Fibroblast of skin of left quadriceps (primary cell): ENCODE measurements at places on chromosomes 12 and 14.
A peak's percentile ranks its signal among the peaks of the same experiment; 100 is the strongest.

- no peak for DNase-seq
Measured at GRCh38 chr14:82536566-82536965, 1002.9 kb upstream of the SEL1L start.

DNA sequence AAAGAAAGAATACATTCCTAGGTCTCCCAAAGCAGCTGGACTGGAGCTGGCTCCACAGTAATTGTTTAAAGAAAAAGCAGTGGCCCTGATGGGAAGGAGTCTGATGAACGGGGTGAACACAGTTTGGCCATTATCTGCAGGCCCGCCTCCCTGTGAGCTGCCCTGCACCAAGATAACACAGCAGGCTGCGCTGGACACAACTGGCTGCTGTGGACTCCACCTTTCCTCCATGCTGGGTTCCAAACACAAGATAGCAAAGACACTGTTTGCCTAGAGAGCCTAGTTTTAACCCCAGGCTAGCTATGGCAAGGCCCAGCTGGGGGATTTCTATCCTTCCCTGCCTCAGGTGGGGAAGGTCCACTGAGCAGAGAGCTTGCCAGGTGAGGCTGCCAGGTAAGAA lies 34.6 kb downstream of the ZFP36L1 start:
- no peak for DNase-seq

GRCh38 chr12:48192861-48193260 lies 9.4 kb downstream of the CCDC184 start:
- no peak for DNase-seq

DNA sequence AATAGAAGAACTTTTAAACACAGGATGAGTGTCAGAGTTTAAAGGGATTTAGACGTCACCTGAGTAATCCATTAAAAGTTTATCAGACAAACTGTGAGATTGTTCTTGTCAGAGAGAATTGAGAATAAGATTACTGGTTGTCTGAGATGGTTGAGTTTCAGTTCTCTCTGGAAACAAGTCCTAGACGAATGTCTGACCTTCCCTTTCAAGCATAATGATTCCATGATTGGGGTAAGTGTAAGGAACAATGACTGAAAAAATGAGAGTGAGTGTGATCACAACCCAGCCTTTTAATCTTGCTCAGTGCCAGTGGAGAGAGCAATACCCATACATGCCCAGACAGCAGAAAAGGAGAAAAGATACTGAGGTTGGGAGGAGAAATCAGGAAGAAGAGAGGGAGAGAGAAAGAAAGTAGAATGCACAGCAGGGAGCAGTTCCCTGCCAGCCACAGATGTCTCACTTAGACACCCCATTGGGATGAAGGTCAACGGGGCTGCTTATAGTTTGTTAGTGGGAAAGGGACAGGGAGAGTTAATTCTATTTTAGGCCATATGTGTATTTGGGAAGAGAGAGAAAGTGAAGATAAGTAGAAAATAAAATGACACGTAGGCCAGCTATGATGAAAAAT lies 4.3 kb downstream of the GRIP1 start:
- DNase-seq: no peak

- DNase-seq: no peak
Measured at GRCh38 chr12:132164426-132164825, 20.2 kb downstream of the NOC4L start.

DNA sequence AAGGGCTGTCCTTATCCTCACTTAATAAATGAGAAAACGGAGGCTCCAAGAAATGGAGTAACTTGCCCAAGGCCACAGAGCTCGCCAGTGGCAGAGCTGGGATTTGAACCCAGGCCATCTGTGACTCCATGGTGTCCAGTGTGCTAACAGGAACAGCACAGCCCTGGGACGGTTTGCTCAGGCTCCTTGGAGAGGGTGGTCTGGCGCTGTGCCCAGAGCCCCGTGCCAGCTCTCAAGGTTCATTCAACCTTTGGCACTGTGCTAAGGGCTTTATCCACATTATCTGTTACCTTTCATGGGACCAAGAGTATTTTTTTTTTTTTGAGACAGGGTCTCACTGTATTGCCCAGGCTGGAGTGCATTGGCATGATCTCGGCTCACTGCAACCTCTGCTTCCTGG lies 8.1 kb downstream of the DAO start:
- no peak for DNase-seq

GRCh38 chr12:91538418-91538817 lies 355.8 kb upstream of the DCN start:
- DNase-seq: no peak

DNA sequence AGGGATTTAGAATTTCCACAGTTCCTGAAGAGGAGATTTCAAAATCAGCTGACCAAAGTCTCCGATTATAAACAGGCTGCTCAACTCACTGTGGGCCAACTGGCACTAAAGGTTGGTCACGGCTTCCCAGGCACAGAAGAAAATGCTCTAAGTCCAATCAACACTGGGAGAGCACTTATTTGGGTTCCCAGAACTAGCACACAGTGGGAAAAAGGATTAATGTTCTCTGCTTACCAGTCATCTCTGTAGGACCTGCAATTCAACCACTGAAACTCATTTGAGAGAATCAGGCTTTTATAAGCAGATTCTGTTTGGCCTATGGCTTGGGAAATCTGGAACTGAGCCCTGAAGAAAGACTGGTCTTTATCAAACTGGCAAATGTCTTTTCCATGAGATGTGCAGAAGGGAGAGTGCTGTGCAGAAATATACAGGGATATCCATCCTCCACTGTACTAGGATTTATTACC lies 49.4 kb downstream of the ABCC9 start:
- DNase-seq: no peak

GRCh38 chr14:66426451-66426850 lies 59.7 kb upstream of the CCDC196 start:
- no peak for DNase-seq

- no peak for DNase-seq
Measured at GRCh38 chr12:61765926-61766325, 494.3 kb upstream of the USP15 start.

- no peak for DNase-seq
Measured at GRCh38 chr12:499837-500458, 40.2 kb downstream of the B4GALNT3 start.

DNA sequence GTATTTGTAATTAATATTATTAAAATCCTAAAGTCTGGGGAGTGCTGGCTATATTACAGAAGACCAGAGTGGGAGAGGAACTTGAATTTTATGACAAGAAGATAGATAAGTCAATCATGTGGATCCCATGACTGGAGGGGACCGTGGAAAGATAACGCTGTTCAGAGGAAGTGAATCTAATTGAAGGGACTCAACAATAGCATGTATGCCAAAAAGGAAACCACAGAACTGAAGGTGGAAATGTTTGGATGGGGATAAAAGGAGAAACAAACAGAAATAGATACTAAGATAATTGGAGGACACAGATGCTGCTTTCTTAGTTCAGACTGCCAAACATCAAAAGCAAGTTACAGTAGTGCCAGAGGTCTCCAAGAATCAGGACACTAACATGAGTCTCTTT lies 21.1 kb downstream of the OR6J1 start:
- DNase-seq: no peak

DNA sequence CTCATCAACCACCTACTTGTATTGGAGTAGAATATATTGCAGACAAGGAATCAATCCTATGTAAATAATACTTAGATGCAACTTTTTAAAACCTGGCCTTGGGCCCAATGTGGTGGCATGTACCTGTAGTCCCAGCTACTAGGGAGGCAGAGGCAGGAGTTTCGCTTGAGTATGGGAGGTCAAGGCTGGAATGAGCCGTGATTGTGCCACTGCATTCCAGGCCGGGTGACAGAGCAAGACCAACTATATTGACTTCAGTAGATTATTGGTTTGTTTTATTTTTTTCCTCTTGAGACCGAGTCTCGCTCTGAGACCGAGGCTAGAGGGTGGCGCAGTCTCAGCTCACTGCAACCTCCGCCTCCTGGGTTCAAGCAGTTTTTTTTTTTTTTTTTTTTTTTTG lies 3.6 kb downstream of the LARP4 start:
- DNase-seq: no peak

GRCh38 chr14:102909911-102910310 lies 12.6 kb upstream of the AMN start:
- no peak for DNase-seq

DNA sequence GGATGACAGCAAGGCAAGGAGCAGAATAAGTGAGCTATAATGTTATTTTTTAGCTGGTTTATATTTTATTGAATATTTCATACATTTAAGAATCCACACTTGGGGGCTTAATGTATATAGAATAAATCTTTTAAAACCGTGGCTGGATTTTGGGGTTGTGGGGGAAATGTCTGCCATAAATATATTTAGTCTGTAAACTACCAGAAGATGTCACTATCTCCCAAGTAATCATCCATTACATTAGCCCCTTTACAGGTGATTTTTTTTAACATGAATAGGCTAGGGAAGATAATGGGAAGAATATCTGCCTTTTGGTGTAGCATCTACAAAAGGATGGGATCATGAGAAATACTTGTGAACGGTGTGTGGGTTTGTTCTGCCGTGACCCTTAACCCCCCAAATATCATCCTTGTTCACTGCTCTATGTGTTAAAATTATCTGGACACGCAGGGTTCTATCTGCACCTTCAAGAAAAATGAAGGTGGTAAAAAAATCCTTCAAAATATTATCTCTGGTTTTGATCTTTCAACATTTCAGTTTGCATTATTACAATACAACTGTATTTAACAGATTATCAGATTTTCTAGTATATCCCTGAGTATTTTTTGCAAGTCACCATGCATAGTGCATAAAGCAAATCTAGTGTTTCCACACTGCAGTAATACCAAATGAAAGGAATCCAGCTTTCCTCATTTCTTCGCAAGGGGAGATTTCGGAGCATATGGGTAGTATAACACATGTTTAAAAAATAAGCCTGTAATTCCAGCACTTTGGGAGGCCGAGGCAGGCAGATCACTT lies 8.0 kb upstream of the SLC17A8 start:
- DNase-seq: peak; percentile 3
